A172 (cell line): ENCODE measurements at places on chromosomes 12 and 14. TPM values are rescaled to one million over a fixed set of nuclear protein-coding genes. Genes with fewer than 3 reads are reported as not detected.
A peak's percentile ranks its signal among the peaks of the same experiment; 100 is the strongest.

GRCh38 chr12:17381211-17381610 lies 708.8 kb downstream of the RERGL start:
- no peak for DNase-seq

- no peak for DNase-seq
These were observed 22.0 kb upstream of the VWF start for GRCh38 chr12:6146509-6146908.

DNA sequence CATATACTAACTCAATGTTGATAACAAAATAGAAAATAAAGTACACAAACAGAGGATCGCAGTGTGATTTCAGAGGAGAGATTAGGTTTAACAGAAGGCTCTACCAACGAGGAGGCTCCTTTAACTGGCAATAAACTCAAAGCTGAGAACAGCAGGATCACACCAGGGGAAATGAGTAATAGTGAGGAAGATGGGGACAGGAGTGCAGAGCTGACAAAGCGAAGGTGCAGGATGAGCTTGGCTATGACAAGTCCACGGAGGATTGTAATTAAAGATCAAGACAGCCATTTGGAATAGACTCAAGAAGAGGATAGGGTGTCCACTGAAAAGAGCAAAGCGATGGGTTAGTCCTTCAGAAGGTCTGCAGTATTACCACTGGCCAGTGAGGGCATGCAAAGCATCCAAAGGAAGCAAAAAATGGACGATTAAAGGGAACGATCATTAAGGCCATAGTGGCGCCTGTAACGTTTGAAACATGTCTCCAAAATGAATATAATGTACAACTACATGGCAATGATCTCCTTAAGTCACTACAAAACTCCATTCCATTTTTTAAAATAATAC lies 85.3 kb downstream of the GRIN2B start:
- DNase-seq, result no peak

GRCh38 chr12:107605293-107605692 lies 80.3 kb upstream of the PWP1 start:
- no peak for DNase-seq

- DNase-seq, result peak; percentile 88
These were observed 9.9 kb downstream of the GPRC5A start for GRCh38 chr12:12901158-12901791.

DNA sequence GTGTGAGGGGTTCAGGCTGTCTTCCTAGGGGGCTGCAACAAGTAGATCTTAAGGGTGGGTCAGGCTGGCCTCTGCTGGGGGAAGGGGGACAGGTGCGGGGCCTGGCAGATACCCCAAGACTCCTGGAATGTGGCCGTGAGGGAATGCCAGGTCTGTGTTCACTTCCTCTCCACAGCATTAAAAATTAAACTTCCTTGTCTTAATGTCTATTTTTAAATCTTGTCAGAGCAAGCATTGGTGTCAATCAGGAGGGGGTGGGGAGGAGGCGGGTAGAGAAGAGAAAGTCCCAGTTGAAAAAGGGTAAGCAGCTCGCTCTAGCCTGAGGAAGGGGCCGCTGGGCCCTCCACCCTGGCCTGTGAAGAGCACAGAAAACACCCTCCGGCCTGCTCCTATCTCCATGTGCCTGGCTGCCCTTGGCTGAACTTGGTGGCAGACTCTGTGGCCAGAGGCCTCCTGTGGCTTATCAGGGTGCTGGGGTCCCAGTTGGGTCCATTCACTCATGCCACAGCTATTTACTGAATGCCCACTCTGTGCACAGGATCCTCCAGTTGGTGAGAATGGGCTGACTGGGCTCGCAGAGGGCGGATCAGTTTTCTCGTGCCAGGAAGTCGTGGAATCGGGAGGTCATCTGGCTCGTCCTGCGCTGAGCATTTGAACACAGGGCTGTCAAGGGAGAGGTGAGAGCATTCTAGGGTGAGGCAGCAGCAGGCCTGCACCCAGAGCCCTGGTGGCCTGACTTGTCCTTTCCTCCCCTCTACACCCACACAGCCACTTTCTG lies 128.8 kb downstream of the TSPAN9 start:
- no peak for DNase-seq

- peak; percentile 23 for DNase-seq
These were observed 143.4 kb downstream of the SLC8A3 start for GRCh38 chr14:70045310-70045709.

DNA sequence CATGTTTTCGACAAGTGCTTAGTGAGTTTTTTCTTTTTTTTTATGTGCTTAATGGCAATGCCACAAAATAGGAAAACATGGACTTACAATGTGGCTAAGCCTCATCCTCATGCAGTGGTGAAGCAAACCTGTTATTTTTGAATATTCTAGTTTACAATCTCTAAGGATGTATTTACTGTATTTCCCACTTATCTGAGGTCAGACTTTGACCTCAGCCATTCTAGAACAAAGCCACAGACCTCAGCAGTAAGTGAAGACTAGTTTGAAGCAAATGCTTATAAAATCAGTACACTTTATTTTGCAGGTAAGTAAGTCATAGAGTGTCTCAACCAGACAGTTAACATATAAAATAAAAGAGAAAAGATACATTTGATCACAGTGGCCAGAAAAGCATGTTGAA lies 130.1 kb downstream of the CCDC91 start:
- no peak for DNase-seq

DNA sequence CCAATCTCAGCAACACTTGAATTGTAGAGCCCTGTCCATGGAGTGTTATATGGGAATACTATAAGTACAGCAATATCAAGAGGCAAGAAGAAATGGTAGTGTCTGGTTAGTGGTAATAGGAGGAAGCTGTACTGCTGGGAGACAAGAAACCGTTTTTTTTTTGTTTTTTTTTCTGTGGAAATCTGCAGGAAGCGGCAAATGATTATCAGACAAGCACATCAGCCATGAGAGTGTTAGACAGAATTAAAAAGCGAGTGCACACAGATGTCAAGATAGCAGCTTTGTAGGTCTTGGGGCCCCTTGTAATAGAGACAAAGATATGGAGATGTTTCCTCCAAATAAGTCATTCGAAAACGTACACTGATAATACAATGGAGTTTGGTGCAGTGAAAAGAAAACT lies 6.7 kb downstream of the TESPA1 start:
- no peak for DNase-seq

GRCh38 chr12:116273813-116274550 lies 3.5 kb downstream of the MED13L start:
- no peak for DNase-seq

DNA sequence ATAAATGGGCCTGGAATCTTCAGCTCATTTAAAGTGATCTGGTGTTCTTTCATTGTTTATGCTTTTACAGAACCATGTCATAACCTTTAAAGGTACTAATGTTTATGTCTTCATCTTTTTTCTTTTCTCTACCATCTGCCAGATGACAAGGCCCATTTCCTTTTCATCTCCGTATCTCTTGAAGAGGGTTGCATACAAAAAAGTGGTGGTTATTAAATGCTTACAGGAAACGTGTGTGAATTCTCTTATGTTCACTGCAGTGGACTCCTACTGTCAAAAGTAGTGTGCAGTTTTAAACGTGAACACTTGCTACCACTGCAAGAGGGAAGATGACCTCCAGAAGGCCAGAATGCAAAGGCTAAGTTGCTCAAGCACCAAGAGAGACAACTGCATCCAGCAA lies 91.4 kb downstream of the TTC7B start:
- no peak for DNase-seq

DNA sequence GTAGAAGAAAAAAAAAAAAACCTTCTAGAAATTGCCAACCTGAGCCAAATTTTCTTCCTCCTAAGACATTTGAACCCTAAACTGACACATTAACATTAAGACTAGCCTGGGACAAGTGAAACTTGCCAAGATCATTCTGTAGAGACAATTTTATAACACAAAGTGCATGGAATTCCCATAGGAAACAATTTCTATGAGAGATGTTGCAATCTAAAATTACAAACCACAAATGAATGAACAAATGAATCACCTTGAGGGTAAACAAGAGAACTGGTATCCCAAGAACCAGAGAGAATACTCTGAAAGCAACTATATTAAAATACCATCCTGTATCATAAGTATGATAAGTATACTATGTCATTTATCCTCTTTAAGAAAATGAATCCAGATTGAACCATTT lies 165.3 kb downstream of the DICER1 start:
- DNase-seq, result no peak

DNA sequence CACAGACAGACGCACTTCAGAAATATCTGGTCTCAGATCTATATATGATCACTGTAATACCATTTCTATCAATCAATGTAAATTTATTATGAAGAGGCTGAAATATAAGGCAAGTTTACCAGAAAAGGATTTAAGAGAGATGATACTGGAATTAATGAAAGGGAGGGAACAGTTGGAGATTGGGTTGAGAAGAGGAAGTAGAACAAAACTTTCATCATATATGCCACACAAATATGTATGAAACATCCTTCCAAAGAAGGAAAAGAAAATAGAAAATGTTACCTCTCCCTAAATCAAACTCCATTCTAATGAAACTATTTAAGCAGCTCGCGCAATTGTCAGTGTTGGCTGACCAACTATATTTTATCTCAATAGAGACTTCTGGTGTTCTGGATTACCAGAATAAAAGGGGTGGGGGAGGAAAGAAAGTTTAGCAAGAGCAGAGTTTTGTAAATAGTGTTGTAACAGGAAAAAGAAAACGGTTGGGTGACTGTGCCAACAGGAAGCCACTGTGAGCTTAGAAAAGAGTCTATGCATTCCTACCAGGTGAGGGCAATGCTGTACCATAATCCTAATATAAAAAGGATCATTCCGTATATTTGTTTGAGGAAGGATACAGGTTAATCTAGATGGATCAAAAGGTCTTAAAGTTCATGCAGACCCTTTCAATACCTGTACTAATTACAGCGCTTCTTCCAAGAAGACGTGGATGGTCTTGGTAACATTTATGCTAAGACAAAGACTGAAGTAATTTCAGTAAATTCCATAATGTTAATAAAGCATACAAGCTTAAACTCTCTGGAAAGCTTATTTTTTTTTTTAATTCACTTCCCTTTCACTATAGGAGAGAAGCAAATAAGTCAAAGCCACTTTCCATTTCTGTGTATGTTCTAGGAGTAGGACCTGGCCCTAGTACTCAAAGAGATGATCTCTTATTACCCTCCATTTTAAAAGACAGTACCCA lies 14.5 kb upstream of the LLPH start:
- peak; percentile 71 for DNase-seq

Gene HOXC5
- total RNA-seq, result 0.57 TPM in 1 of 2 replicates, not detected in the other

Gene TMEM260
- 6.9 and 15.6 TPM in 2 replicates for total RNA-seq

Gene LRRC43
- not detected in 2 replicates for total RNA-seq

Gene PLEKHG7
- total RNA-seq, result not detected in 2 replicates

Gene CIT
- 25.2 and 34.4 TPM in 2 replicates for total RNA-seq

Gene TMEM121
- total RNA-seq, result 9.2 and 11.3 TPM in 2 replicates

Gene ASPG
- total RNA-seq, result not detected in 2 replicates

Gene KRT79
- 0.26 and 0.33 TPM in 2 replicates for total RNA-seq

Gene ABCC9
- 0.02 and 0.17 TPM in 2 replicates for total RNA-seq

Gene MMP19
- 4.2 and 5.2 TPM in 2 replicates for total RNA-seq

Gene LRCOL1
- 1.1 and 1.4 TPM in 2 replicates for total RNA-seq
